AG09309 (cell line): ENCODE measurements at places on chromosomes 7 and 10.

- DNase-seq = no peak
These were observed 232.9 kb upstream of the GRB10 start for GRCh38 chr7:51015581-51015980.

GRCh38 chr7:16344927-16345326 is 76.4 kb downstream of the CRPPA start:
- DNase-seq = no peak

DNA sequence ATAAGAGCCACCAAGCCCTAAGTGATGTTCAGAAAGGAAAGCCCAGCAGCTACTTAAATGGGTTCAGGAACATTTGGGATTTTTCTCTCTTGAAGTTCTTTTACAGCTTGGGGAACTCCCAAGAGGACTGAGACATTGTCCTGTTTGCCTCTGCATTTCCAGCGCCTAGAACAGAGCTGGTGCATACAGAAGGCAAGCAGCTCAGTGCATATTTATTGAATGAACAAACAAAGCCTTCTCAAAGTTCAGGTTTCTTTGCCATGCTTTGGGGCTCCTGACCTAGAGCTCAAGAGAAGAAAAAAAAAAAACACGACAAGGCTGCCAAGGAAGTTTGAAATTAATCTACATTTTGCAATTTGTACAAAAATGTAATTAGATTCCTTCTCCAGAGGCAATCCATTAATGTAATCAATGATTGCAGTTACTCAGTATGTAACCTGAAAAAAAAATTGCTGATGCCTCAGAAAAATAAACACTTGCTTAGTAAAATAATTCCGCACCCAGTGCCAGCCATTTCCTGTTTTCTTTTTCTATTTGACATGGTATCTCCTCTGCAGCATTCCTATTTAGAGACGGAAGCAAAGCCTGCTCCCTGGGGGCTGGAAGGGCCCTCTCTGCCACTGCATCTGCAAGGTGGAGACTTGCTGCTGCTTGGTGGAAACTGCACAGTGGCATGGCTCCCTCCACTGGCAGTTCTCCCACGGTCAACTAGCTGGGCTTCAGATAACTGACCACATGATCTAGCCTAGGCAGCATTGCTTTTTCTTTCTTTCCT is 157.3 kb downstream of the TMEM178B start:
- no peak for DNase-seq

GRCh38 chr7:1243964-1244416 is 11.3 kb downstream of the UNCX start:
- no peak for DNase-seq

DNA sequence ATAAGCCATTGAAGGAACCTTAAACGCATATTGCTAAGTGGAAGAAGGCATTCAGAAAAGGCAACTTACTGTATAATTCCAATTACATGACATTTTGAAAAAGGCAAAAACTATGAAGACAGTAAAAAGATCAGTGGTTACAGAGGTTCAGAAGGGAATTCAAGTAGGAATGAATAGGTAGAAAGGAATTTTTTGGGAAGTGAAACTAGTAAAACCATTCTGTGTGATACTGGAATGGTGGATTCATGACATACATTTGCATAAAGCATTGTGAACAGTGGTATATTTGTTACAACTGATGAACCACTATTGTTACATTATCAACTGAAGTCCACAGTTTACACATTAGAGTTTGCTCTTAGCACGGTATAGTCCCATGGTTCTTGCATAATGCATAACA is 114.2 kb upstream of the GPR22 start:
- DNase-seq = peak; percentile 10

GRCh38 chr7:102387064-102387463 is 9.1 kb upstream of the PRKRIP1 start:
- no peak for DNase-seq

DNA sequence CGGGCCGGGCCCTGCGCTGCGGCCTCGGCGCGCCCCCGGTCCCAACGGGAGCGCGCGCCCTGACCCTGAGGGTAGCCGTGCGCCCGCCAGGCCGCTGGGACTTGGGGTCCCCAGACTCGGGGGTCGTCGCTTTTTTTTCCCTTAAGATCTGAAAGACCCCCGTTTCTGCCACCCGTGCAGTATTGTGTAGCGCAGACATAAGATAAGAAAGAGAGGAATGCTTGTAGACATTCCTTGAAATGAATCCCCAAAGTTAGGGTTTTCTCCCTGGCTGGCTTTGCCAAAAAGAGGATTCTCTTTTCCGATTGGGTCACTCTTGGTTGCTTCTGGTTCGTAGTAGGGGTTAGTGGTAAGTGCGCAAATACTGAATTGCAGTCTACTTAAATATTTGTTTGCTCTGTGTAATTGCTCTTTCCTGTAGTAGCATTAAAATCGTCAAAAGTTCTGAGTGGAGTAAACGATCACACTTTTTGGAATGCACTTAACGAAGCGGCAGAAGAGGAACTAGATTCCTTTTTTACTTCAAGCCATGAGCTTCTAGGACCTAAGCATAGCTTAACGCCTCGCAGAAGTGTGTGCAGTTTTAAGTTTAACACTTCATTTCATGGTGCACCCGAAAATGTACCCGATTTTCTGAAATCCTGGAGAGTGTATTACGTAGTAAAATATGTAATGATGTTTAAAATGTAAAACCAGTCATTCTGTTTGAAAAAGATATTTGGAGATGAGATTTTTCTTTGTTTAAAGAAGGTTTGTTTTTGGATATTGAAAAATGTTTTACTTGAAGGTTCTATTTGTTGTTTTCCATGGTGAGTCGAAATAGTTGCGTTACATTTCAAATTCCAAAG is 1.3 kb downstream of the CUL1 start:
- DNase-seq = no peak

- peak; percentile 23 for DNase-seq
These were observed 10.4 kb downstream of the RAB11FIP2 start for GRCh38 chr10:118036281-118036875.

- DNase-seq = peak; percentile 48
These were observed 95.8 kb downstream of the NRP1 start for GRCh38 chr10:33238643-33239042.

- DNase-seq = no peak
These were observed 63.1 kb downstream of the ASB13 start for GRCh38 chr10:5603091-5603847.

DNA sequence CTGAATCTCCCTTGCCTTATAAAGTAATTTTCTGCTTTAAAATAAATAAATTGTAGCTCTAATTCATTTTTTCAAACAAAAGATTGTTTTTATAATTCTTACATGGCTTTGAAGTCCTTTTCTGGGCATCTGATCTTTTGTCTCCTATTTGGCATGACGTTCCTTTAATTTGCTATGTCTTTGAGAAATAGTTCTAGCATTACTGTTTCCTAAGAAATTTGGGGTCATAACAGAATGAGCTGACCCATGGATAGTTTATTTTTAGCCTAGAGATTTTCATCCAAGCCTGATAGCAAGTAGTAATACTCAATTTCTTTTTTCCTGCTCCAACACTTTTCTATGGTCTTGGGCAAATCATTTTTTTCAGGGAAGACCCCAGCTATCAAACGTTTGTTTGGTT is 31.4 kb downstream of the CCDC71L start:
- DNase-seq = peak; percentile 7

- no peak for DNase-seq
These were observed 105.0 kb downstream of the PRTFDC1 start for GRCh38 chr10:24847112-24848070.

DNA sequence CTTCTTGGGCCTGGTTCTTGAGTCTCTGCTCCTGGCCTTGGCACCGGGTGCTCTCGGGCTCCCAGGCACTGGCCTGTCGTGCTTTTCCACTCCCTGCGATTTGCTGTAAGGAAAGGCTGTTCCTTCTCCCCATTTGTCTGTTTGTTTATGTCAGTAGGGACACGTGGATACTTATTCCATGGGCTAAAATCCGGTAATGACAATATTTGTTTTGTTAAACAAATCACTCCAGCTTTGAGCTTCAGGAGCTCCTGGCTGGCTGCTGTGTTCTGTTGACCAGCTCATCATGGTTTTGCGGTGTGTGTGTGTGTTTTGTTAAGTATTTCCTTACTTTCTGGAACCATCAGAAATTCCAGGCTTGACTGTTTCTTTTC is 17.5 kb upstream of the JAKMIP3 start:
- DNase-seq = no peak

GRCh38 chr10:70174058-70174741 is 3.9 kb upstream of the SAR1A start:
- no peak for DNase-seq

GRCh38 chr10:49220679-49221078 is 32.5 kb upstream of the TMEM273 start:
- no peak for DNase-seq

GRCh38 chr10:110780704-110781103 is 91.0 kb upstream of the PDCD4 start:
- DNase-seq = no peak

- no peak for DNase-seq
These were observed 50.6 kb downstream of the CACNB2 start for GRCh38 chr10:18190840-18191239.

DNA sequence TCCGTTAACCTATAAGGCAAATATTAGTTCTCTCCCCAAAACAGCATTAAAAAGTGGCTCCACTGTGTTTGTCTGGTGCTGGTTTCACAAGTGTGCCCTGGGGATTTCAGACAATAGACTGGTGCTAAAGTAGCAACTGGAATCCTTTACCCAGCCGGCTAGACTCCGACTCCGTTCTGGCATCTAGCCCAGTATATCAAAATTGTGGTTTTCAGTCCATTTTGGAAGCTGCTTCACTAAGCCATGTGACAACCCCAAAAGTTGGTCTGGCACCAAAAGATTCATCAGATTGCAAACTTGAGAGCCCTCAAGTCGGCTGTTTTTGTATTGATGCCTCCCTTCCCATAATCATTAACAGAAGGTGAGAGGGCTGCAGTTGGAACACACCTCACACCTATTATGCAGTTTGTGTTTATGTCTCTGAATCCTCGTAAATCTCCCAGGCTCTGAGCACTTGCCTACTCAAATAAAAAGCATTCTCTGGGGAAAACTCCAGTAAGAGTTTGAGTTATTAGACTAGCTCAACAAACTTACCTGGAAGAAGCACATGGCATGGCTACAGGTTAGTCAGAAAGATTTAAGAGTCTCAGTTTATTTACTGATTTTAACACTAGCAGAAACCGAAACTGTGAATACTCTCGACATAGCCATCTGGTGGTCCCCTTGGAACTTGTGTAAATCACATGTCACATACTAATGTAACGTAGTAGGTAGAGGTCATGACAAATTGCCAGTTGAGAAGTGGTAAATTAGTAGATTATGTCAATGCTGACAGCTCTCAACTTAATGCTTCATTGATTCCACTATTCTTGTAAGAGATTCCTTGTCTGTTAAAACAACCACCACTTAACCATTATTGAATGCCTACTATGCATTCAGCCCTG is 14.8 kb upstream of the WNT16 start:
- peak; percentile 57 for DNase-seq

GRCh38 chr10:71697938-71698709 is 21.5 kb downstream of the C10orf105 start:
- DNase-seq = no peak

DNA sequence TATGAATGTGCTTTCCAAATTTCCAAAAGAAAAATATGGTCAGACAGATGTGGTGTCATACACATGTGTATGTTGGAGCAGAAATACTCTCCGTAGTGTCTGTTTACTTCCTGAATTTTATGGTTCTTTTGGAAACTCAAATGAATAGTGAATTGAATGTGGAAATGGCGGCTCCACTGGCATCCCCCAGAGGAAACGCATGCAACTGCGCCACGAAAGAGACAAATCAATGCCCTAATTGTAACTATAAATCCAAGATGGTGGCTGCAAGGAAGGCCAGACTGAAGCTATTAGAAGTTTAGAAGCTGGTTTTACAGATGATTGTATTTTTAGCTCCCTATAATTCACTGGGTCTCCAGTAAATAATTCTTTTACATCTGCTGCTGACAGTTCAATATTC is 246.7 kb downstream of the FGFR2 start:
- no peak for DNase-seq

- no peak for DNase-seq
These were observed 478.7 kb downstream of the GRM8 start for GRCh38 chr7:126774077-126774476.

DNA sequence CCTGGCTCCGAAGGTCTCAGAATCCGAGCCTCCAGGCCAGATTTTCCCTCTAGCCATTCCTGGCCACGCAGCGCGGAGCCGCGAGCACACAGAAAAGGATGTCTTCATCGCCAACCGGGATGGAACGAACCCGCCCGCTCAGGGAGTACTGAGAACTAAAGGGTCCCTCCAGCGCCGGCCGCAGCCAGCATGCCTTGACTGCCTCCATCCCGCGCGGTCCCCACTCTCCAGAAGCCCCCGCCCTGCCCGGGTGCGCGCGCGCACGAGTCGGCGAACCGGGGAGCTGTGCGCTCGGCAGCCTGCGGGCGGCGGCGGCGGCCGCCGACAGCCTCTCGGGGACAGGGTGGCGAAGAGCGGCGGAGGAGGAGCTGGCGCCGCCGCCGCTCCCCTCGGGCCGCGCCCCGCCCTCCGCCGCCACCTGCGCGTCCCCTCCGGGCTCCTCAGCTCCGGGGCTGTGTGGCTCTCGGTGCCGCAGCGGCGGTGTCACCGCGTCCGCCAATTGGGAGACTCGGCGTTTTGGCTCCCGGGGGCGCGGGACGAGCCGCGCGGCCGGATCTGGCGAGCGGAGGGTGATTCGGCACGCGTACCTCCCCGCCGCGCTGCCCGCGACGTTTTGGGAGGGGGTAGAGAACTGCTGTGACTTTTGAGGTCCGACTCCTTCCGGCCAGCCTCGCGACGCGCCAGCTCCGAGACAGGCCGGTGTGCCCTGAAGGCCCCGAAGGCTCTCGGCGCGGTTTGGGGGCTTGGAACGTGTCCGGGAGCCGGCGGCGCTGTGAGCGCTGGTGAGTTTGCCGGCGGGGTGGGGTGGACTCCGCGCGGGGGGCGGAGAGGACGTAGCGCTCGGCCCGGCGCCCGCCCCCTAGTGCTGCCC is 453 bp upstream of the GALNT17 start:
- DNase-seq = no peak

DNA sequence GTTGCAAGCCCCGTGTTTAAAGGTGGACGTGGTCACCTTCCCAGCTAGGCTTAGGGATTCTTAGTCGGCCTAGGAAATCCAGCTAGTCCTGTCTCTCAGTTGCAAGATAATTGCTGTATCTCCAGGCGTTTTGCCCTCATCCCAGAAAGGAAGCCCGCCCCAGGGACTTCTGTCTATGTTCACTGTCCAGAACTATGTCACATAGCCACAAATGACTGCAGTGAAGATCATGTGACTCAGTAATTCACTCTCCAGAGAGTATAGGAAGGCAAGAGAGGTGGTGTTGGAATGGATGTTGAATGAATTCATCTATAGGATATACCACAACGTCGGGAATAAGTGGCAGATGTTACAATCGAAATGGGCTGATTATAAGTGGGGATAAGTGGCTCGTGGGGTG is 349 bp upstream of the ERVW-1 start:
- DNase-seq = no peak

DNA sequence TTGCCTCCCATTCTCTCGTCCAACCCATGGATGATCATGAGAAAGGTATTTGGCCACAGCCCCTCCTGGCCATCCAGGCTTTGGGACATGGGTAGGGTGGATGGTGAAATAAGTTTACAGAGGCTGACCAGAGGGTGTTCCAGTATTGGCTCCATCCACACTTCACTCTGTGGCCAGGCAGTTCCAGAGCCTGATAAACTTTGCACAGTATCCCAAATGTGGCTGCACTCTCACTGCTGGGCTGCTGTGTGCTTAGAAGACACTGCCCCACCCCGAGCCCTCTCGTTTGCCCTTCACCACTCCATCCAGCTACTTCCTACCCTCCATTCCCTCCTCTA is 72.0 kb upstream of the ZMIZ1 start:
- DNase-seq = no peak

- no peak for DNase-seq
These were observed 90.3 kb downstream of the MICALL2 start for GRCh38 chr7:1368682-1369571.

- DNase-seq = no peak
These were observed 96.5 kb upstream of the FAM20C start for GRCh38 chr7:95863-96260.

GRCh38 chr7:96388620-96389383 is 66.9 kb upstream of the SLC25A13 start:
- peak; percentile 28 for DNase-seq
